ENCODE measurements at places on chromosomes 2 and 18.

- no peak for DNase-seq
These were observed 47.3 kb downstream of the C2orf42 start for GRCh38 chr2:70143314-70144150.

GRCh38 chr2:68926796-68927195, 25.9 kb downstream of the GKN2 start:
- DNase-seq, result no peak

DNA sequence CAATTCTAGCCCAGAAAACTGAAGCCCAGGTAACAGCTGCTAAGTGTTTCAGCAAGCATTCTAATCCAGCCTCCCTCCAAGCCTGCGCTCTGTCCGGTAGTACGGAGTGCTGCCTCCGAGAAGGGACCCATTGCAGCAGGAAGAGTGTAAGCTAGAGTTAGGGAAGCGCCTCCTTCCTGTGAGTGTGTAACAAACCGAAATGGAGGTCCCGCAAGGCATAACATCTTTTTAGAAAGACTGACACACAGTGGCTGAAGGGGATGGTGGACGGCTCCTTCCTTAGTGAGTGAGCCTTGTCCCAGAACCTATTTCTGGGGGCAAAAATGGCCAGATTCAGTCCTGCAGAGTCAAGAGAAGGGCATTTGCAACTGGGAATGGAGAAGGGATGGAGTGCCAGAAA, 12.2 kb downstream of the PKDCC start:
- no peak for DNase-seq

- DNase-seq, result no peak
These were observed 1.3 kb upstream of the SCYGR3 start for GRCh38 chr2:227615906-227616305.

- no peak for DNase-seq
These were observed 193.0 kb downstream of the TXNL1 start for GRCh38 chr18:56445422-56445821.

DNA sequence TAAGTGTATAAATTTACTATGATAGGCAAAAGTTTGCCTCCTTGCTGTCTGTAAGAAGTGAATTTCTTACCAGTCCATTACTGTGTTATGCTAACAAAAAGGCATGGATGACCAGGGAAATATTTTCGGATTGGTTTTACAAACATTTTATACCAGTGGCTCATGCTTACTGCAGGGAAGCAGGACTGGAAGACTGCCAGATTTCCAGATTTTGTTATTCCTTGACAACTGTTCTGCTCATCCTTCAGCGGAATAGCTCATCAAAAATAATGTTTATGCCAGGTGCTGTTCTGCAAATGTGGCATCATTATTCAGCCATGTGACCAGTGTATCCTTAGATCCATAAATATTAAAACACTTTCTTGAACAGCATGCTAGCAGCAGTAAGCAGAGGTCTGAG, 40.4 kb upstream of the NETO1 start:
- no peak for DNase-seq

GRCh38 chr2:65553504-65554074, 121.2 kb upstream of the SPRED2 start:
- DNase-seq, result no peak

DNA sequence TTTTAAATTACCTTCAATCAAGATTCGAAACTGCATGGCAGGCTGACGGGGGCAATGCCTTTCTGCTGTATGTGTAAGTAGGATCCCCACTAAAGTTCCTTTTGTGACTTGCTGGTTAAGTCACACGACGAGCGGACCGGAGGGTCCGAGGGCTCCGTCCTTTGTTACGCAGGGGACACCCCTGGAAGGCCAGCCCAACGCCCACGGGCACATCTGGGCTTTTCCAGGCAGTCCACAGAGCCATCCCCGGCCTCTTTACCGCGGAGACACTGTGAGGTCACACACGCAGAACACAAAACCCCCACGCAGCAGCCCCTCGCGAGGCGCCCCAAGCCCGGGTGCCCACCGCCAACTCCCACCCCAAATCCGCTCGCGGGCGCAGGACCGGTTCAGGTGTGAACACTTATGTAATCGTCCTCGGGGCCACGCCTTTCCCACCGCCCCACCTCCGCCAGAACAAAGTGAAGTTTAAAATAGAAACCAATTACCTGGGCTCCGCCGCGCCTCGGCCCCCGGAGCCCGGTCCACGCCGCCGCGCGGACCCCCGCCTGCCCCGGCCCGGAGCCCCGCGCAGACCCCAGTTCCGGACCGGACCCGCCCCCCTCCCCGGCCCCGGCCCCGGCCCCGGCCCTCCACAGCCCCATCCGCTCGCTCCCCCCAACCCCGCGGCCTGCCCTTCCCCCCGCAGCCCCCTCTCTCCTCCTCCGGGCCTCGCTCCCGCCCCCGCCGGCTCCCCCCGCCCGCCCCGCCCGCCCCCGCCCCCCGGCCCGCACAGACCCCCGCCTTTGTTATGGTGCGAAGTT, 4.2 kb downstream of the ZNF516 start:
- no peak for DNase-seq

GRCh38 chr2:160322320-160322719, 122.2 kb upstream of the ITGB6 start:
- DNase-seq, result no peak

GRCh38 chr18:71136487-71136886, 847.6 kb downstream of the SOCS6 start:
- DNase-seq, result no peak

GRCh38 chr2:179263015-179263414, 1.6 kb downstream of the SESTD1 start:
- no peak for DNase-seq

GRCh38 chr2:216348756-216349308, 23.5 kb downstream of the MARCHF4 start:
- no peak for DNase-seq

DNA sequence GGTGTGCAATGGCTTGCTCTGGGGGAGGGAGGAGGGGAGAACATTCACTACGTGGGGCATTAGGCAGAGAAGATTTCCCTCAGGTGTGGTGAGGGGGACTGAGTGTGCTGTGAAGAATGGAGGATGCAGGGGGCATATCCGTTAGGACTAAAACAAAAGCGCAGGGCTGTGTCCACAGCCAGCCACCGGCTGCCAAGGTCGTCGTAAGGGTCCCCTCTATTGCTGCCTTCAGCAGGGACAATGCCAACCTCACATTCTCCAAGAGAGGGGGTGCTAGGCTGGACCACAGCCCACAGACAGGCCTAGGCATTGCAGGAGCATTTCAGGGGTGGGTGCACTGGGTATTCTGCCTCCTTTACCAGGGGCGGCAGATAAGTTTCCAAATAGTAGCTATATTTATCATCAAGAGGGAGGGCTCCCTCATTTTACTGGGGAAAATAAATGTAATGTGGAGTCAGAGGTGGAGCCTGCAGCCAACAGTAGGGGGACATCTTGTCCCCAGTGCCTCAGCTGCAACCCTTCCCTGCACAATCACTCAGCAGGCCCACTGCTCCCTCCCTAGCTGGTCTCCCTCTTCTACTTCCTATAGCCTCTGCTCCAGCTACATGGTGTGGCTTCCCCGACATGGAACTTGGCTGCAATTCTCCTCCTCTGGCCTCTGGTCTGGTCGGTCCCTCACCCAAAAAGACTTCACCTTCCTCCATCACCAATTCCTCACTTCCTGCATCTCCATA, 74.9 kb upstream of the OTOF start:
- DNase-seq, result no peak

GRCh38 chr18:8634508-8634907, 25.3 kb downstream of the RAB12 start:
- DNase-seq, result no peak

DNA sequence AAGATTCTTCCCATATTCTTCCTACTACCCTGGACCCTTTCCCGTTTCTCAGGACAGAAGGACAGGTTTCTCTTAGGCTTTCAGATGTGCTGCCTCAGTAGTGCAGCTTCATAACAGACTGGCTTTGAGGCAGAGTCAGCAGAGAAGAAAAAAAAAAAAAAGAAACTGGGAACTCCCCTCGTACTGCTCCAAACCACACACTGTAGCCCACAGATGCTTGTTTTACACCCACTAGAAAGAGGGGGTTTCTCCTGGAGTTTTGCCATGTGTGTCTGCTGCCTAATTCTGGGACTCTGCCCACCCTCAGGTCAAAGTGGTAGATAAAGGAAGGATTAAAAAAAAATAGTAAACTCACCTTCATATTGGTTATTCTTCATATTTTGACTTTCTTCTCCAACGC, 95.9 kb downstream of the NCOA1 start:
- no peak for DNase-seq

DNA sequence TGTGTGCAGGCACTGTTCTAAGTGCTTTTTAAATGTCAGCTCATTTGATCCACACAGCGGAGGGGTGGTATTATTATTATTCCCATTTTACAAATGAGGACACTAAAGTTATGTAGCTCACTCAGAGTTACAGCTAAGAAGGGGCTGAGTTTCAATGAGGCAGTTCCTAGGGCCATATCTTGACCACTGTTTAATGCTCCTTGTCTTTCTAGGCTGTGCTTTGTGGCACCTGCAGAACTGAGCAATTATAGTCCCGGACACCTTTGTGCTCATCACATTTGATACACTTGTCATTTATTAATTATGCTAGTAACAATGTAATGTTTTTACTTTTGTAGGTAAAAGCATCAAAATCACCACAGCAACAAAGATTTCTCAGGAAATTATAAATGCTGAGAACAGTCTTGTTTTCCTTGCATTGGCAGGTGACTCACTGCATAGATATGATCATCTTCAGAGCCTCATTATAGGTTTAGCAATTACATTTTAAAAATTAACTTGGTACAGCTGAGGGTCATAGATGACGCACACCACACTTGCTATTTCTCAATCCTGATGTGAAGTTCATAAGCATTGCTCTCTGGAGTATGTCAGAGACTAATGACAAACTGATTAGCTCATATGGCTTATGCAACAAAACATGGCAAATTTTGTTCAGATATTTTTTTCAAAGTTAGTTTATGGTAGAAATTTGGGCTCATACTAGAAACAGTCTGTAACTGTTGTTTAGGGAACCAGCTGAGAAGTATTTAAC, 366.8 kb downstream of the TGIF1 start:
- DNase-seq, result no peak

DNA sequence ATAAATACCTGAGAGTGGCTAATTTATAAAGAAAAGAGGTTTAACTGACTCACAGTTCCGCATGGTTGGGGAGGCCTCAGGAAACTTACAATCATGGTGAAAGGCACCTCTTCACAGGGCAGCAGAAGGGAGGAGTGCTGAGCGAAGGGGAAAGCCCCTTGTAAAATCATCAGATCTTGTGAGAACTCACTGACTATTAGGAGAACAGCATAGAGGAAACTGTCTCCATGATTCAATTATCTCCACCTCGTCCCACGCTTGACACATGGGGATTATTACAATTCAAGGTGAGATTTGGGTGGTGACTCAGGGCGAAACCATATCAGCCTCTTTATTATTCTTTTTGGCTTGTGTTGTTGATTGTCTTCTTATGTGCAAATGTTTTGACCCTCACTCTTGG, 76.2 kb downstream of the WDR7 start:
- no peak for DNase-seq

- no peak for DNase-seq
These were observed 79.5 kb upstream of the CTDP1 start for GRCh38 chr18:79600141-79600540.

- DNase-seq, result no peak
These were observed 49.6 kb upstream of the RMDN2 start for GRCh38 chr2:37875403-37875906.

DNA sequence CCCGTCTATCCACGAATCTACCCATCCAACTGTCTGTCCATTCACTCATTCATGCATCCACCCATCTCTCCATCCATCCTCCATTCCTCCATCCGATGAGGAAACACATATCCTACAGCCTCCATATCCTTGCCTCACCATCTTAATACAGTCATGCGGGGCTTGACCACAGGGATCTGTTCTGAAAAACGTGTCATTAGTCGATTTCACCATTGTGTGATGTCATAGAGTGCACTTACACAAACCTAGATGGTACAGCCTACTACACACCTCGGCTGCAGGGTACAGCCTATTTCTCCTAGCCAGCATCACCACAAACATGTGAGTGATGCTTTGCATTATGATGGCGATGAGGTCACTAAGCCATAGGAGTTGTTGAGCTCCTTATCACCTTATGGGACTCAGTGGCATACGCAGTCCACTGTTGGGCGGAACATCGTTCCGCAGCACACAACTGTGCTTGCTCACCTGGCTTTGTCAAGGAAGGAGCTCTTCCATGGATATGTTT, 1.9 kb upstream of the NT5DC4 start:
- no peak for DNase-seq

GRCh38 chr18:36559149-36559857, 261.8 kb downstream of the FHOD3 start:
- no peak for DNase-seq

DNA sequence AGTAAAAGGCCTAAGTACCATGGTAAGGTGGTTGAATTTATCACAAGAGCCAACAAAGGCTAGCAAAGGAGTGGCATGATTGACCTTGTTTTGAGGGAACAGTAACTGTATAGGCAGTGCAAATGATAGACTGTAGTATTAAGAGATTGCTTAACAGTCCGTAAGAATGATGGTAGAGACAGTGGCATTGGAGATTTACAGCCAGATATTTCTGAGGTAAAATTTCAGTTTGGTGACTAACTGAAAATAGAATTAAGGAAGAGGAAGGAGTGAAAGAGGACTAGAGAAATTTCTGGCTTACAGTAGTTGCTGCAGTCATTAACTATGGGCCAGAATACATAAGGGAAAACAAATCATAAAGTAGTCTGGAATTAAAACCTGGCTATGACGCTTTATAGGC, 4.4 kb upstream of the BAZ2B start:
- DNase-seq, result no peak

GRCh38 chr2:203596183-203596582, 61.1 kb upstream of the RAPH1 start:
- no peak for DNase-seq

- no peak for DNase-seq
These were observed 432.0 kb downstream of the CCDC85A start for GRCh38 chr2:56615760-56616159.

- no peak for DNase-seq
These were observed 115.6 kb upstream of the ID2 start for GRCh38 chr2:8566155-8566670.

GRCh38 chr2:32291746-32292145, 14.0 kb downstream of the YIPF4 start:
- no peak for DNase-seq

DNA sequence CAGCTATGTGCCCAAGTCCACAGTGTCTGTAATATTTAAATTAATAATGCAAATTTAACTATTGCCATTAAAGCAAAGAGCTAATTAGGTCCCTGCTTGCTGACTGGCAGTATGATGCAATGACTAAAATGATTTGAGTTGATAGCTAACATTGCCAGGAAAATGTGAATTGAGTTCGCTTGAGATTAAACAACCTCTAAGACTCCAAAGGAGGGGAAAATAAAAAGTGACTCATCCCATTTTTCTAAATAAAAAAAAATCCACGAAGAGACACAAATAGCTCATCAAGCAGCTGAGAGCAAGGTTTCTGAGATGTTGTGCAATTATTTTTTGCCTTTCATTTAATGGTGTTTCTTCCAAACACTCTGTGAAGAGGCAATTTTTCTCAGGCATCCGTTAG, 413.0 kb downstream of the MTX2 start:
- no peak for DNase-seq

Measured in NCI-H1048 (cell line).